T-cell (primary cell): ENCODE measurements at places on chromosomes 7 and 10.

DNA sequence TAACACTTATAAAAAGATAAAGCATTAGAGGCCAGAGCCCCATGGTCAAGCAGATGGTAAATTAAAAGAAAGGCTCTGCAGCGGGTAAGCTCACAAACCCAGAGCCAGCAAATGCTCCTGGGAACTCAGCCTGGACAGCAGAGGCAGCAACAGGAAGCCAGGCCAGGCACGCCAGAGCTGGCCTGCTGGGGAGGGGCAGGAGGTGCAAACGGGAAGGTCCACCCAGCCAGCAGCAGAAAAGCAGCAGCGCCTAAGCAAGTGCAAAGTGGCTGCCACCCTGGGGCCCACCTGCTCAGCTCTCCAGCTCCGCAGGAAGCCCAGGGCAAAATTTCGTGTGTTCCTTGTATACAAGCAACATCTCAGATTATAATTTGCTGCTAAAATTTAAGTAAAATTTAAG, 82.7 kb upstream of the GPR22 start:
- DNase-seq, result no peak

GRCh38 chr10:62248465-62248864, 20.2 kb downstream of the RTKN2 start:
- DNase-seq, result no peak

DNA sequence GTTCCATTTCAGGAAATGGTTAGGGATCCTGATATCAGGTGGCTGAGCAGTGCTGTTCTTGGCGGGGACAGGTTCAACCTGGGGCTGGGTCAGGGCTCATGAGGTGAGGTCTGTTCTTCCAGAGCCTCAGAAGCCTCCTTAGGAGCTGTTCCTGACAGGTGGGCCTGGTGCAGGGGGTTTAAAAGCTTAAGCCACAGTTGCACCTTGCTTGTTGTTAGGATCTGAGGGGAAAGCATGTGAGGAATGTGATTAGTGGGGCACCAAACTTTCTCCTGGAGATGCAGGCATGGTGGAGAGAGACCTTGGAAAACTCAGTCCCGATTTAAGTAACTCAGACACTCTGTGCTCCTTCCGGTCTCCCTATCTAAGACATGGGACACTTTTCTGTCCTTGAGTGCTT, 18.7 kb upstream of the CRHR2 start:
- DNase-seq, result no peak

GRCh38 chr7:41122256-41122987, 580.5 kb downstream of the INHBA start:
- no peak for DNase-seq

GRCh38 chr7:124779194-124779593, 13.6 kb upstream of the GPR37 start:
- DNase-seq, result no peak

DNA sequence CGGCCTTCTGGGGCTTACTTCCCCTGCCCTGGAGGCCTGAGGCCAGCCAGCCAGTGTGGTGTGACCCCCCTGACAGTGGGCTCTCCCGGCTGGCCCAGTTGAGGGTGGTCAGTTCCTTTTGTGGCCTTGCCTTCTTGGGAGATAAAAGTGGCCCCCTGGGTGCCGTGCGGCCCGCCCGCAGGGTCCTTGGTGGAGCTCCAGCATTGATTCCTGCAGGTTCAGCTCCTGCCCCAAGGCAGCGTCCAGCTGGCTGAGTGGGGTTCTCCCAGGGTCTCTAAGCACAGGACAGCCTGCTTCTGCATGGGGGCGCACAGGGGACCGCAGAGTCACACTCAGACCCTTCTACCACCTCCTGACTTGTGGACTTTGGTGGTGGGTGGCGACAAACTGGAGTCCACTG, 62.1 kb downstream of the CUX1 start:
- no peak for DNase-seq

DNA sequence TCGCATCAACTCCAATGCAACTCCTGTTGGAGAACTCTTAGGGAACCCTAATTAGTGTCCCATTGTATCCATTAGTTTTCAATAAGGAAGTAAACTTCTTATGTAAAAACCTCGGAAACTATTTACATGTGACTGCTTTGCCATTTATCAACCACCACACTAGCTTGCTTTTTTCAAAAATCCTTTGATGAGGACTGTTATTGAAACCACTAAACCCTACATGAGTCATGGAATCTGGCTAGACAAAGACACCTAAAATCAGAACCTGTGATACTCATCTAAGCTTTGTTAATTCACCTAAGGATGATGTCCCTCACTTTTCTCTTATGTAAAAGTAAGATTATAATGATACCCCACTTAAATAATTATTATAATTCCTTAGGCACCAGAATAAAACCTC, 414.1 kb upstream of the ETV1 start:
- DNase-seq, result no peak

DNA sequence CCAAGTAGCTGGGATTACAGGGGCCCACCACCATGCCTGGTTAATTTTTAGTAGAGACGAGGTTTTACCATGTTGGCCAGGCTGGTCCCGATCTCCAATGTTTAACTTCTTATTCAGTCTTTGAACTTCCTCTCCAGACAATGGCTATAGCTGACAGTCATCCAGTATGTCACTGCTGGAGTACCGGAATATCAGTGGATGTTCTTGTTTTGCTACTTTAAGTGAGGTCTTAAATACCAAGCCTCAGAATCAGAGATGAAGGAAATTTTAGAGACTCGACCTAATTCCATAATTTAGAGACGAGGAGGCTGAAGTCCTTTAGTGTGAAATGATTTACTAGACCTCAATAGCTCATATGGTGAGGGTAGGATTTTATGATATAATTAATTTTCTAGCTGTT, 294.8 kb upstream of the KLF6 start:
- no peak for DNase-seq

DNA sequence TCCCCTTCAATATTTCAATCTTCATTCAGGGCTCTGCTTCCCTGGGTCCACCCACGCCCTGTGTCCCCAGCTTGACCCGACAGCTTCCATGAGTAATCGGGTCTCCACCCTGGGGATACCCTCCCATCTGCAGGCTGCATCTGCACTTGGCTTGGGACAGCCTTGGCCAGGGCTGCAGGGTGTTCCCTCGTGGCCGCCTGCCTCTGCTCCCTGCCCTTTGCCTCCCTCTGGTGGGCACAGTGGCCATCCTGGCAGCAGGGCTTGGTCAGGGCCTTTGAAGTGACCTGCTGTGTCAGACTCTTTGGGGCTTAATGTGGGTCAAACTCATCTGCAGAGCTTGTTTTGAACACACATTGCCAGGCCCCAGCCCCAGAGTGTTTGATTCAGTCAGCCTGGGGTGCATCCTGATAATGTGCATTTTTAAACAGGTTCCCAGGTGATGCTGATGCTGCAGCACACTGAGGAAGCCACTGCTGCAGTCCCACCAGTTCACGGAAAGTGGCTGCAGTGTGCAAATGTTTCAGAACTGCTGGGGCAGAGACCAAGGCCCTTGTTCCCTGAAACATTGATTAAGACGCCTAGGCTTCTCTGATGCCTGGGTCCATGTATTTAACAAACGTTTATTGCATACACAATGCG, 80.7 kb upstream of the SEC61G start:
- no peak for DNase-seq

- no peak for DNase-seq
Measured at GRCh38 chr10:77400033-77400432, 237.6 kb downstream of the KCNMA1 start.

GRCh38 chr10:86520871-86521677, 518 bp downstream of the WAPL start:
- DNase-seq, result no peak

- no peak for DNase-seq
Measured at GRCh38 chr7:38757931-38758330, 126.8 kb upstream of the AMPH start.
